ENCODE measurements at places on chromosomes 11 and 22.
A peak's percentile ranks its signal among the peaks of the same experiment; 100 is the strongest.

- peak; percentile 40 for DNase-seq
These were observed 84.6 kb downstream of the CLPB start for GRCh38 chr11:72349616-72350218.

GRCh38 chr11:35121326-35121865, 17.6 kb upstream of the CD44 start:
- no peak for DNase-seq

- no peak for DNase-seq
These were observed 164.1 kb upstream of the NCAM1 start for GRCh38 chr11:112797092-112797491.

DNA sequence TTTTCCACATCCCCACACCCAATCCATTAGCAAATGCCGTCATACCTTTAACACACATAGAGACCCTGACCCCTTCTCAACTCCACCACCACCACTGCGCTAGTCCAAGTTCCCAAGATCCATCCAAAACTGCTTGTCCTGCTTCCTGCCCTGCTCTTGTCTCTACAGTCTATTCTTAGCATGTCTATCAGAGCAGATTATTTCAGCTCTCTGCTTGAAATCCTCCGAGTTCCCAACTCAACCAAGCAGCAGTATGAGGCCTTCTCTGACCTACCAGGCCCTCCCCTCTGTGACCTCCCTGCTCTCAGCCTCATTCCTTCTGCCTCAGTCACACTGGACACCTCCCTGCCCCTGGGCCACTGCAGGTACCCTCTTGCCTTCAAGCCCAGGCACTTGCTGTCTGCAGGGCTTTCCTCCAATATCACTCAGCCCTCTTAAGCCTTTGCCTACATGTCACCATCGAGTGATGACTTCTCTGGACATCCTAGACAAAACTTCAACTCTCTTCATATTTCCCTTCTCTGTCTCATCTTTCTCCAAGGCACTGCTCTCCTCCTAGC, 134.6 kb downstream of the SPATA19 start:
- DNase-seq: no peak

GRCh38 chr11:114970927-114971645, 292.8 kb downstream of the NXPE2 start:
- no peak for DNase-seq

DNA sequence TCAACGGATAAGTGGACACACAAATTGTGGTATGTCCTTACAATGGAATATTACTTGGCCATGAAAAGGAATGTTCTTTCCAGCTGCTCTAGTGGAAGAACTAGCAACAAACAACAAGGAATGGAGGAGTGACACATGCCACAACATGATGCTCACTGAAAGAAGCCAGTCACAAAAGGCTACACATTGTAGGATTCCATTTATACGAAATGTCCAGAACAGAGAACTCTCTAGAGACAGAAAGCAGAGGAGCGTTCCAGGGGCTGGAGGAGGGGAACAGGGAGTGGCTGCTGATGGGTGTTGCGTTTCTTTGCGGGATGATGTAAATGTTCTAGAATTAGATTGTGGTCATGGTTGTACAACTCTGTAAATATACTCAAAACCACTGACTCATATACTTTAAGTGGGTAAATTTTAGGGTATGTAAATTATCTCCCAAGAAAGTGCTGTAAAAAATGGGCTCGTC, 32.4 kb upstream of the PDGFB start:
- no peak for DNase-seq

GRCh38 chr22:20650294-20651207, 123.4 kb upstream of the SERPIND1 start:
- DNase-seq: no peak

GRCh38 chr11:107042748-107043147, 24.5 kb upstream of the GUCY1A2 start:
- DNase-seq: no peak

DNA sequence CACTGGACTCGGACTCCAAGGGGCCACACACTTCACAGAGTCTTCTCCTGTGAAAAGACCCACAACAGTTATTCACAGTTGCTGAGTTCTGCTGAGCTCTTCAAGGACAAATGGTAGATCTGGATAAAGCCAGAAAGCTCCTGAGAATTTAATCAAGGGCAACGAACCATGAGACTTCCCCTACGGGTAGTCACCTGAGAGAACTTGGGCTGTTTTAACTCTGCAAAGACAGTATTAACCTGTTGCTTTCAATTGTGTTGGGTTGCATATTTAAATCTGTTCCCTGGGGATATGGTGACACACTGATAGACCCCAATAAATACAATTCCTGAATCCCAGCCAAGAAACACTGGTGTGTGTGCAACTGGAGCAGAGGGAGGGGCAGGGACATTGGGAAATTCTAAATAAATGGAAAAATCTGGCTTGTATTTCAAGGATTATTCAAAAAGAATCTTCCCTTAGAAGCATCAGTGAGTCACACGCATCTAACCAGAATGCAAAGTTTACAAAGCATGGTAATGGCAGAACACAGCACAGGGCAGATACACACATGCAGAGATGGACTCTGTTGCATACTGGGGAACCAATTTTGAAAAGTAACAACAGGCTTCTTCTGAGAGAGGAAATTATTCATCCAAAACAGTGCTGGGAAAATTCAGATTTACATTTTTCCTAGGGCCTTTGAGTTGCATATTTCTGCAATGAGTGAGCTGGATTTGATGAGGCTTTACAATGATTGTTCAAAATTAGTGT, 4.0 kb downstream of the KCNJ1 start:
- no peak for DNase-seq

GRCh38 chr22:36245805-36246356, 6.6 kb upstream of the APOL2 start:
- DNase-seq: no peak

- DNase-seq: peak; percentile 70
These were observed 39.2 kb upstream of the IGLL5 start for GRCh38 chr22:22848364-22848866.

DNA sequence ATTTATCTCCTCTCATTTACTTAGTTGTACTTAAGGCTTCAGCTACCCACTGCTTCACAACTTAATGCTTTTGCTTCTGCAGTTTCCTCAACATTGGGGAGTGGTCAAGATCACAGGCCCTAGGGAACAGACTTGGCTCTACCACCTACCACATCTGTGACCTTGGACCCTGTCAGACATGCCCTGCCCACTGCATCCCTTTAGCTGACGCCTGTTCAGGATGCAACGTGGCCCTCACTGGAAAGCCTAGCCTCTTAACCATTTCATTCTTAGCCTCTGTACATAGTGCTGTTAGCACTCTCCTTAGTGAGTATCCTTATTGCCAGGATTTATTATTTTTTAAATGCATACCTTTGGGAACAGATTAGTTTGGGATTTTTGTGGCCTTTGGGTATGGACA, 34.4 kb downstream of the TNRC6B start:
- DNase-seq: no peak

GRCh38 chr11:82864268-82864667, 36.0 kb downstream of the PRCP start:
- DNase-seq: peak; percentile 84

- DNase-seq: no peak
These were observed 18.7 kb downstream of the MFNG start for GRCh38 chr22:37467391-37467955.

DNA sequence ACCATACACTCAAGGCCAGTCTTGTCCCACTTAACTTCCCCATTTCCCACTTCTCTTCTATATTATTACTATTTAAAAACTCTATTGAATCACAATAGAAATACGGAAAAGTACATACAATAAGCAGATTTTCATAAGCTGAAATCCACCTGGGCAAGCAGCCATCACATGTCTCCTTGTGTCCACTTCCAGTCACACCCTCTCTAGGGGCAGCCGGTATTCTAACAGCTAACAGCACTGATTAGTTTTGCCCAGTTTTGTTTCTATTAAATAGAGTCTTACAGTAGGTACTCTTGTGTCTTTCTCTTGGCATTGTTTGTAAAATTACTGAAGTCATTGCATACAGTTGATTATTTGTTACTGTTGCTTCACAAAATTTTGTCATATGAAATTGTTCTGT, 37.8 kb downstream of the PPP6R3 start:
- no peak for DNase-seq

DNA sequence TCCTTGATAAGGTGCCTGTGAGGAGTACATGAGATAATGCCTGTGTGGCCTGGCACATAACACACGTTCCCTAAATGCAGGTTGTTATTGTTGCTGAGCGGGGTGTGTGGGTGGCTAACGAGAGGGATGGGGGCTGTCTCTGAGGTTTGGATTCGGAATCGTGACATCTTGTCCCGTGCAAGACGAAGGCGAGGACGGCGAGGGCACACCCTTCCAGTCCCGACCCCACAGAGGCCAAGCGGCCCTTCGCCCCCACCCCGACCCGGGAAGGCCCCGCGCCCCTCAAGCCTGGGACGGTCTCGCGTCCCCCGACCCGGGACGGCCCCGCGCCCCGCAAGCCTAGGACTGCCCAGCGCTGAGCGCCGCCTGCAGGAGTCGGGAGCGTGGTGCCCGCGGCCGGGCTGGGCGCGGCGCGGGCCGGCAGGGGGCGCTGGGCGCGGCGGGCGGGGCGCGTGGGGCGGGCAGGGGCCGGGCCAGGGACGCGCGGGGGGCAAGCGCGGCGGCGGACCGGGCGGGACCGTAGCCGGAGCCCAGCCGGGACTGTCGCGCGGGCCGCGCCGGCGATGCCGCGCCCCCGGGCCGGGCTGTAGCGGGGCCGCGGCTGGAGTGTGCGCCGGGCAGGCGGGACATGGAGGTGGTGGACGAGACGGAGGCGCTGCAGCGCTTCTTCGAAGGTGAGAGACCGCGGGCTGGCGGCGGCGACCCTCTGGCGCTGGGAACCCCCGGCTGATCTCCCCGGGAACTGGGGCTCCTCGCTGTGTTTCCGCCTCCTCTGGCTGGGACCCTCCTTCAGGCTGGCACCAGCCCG, at the start of gene MYRF:
MYRF (plus strand) TSS at position 520 of the 808 bp plus-strand sequence; CDS start at position 629, 109 bp downstream.
- DNase-seq: peak; percentile 70

DNA sequence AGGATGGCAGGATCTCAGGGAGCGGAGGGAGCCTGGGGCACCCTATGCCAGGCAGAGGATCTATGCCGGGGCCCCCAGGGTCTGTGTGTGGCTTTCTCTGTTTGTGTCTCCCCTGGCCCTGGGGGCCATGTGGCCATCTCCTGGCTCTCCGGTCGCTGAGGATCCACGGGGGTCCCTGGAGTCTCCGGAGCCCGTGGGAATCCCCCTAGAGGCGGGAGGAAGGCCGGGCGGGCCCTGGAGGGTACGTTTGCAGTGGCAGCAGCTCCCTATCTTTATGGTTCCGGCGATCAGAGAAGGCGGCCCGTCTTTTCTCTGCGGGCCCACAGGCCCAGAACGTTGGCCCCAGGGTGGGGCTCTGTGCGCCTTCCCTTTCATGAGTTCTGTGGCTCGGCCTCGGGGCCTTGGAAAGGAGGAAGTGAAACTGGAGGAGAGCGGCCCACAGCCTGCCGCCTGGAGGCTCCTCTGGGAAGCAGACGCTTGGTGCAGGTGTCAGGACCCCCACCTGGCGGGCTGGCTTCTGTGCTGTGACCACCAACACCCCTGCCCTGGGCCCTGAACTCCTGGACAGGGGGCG, 82.1 kb downstream of the KCNQ1 start:
- DNase-seq: peak; percentile 41

GRCh38 chr11:82714346-82715174, 19.1 kb downstream of the FAM181B start:
- DNase-seq: no peak

- DNase-seq: peak; percentile 62
These were observed 9.1 kb downstream of the CTSF start for GRCh38 chr11:66559142-66559865.

GRCh38 chr11:128759597-128759996, 65.7 kb downstream of the FLI1 start:
- DNase-seq: no peak

- no peak for DNase-seq
These were observed 131.1 kb downstream of the DBX1 start for GRCh38 chr11:20029193-20029592.

- DNase-seq: no peak
These were observed 87.5 kb downstream of the TMEM135 start for GRCh38 chr11:87125257-87125656.

DNA sequence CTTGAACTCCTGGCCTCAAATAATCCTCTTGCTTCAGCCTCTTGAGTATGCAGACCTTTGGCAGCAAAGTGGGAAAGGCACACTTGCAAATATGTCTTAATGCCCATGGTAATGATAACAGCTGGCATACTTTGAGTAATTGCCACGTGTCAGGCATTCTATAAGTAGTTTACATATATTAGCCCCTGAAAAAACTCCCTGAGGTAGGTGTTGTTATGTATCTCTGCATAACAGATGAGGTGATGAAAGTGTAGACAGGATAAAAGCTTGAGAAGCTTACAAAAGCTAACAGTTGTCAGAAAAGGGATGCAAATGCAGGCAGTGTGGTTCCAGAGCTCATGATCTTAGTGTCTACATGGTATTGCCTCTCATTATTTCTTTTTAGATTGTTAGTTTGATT, 291.1 kb upstream of the C11orf87 start:
- DNase-seq: no peak

- DNase-seq: no peak
These were observed 27.5 kb downstream of the ARVCF start for GRCh38 chr22:19988965-19989724.

DNA sequence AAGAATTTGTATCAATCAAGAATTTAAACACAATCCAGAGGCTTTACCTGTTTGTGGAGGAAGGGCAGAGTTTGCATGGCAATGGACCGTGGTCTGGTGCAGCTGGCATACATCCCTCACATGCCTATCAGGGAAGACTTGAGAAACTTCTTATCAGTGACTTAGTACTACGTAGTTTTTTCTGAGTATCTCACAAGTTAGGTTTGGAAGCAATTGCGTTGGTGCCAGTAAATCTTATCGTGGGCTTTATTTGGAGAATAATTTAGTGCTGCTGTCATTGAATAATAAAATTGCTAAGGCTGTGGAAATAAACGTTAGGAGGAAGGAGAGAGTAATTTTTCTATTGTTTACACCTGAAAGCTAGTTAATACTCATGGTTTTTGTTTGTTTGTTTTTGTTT, 72.3 kb downstream of the PRMT3 start:
- peak; percentile 84 for DNase-seq

DNA sequence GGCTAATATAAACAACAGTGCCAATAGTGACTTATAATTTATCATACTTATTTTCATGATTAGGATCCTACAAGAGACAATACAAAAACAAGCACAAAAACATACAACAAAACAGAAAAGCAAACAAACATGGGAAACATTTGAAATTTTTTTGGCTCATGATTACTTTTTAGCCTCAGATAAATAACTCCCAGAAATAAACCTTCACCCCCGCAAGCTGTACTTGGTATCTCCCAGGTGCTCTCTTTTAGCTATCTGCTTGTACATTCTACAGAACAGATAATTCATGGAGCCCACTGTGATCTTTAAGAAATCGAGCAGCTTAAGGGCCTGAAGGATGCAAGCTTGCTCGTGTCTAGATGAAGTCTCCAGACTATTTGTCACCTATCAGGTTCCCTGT, 883 bp downstream of the NXPE4 start:
- DNase-seq: no peak

DNA sequence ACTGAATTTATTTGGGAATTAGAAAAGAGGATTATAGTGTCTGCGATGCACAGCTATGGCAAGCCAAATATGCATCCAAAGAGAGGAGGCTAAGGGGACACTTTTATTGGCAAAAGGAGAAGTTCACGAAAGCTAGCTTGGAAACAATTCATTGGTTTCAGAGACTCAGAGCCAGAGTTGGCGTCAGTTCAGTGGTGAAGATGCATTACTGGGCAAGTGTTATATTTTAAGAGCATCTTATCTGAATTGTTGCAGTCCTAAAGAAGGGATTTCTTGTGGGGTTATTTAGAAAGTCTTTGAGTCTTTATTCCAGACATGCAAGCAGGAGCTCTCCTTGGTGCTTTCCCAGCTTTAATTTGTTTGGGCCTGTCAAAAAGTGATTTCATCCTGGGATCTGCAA, 15.0 kb downstream of the CLDN5 start:
- no peak for DNase-seq
